ENCODE measurements at places on chromosomes 7 and 10.

GRCh38 chr7:151565541-151565940, 45.8 kb upstream of the RHEB start:
- DNase-seq = no peak

DNA sequence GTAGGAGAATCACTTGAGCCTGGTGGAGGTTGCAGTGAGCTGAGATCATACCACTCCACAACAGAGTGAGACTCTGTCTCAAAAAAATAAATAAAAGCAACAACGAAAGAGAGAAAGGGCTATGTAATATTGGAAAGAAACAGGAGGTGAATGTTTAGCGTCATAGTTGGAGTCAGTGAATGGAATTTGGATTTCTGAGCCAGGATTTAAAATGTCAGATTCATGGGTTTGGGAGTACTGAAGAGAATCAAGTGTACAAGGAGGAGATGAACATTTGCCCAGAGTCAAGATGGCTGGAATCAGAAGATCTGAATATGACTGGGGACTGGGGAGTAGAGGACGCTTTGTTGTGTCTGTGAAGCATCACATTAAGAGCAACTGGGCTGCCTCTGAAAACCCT, 366.4 kb downstream of the GALNT17 start:
- no peak for DNase-seq

DNA sequence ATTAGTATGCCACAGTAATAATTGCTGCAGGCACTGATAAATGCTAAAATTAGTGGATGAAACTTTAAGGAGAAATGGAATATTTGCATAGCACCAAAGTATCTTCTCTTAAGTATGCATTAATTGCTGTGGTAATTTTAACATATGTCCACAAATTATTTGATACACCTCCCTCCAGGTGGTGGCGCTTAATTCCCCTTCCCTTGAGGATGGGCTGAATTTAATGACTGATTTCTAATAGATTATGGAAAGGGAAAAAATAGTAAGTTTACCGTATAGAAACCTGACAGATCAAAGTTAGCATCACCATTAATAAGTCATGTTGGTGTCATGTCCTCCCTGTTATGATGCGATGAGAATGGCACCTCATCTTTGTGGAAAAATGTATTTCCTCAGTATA, 519.2 kb downstream of the TFEC start:
- no peak for DNase-seq

- DNase-seq = no peak
These were observed 229.8 kb upstream of the LRRN3 start for GRCh38 chr7:110861163-110861562.

DNA sequence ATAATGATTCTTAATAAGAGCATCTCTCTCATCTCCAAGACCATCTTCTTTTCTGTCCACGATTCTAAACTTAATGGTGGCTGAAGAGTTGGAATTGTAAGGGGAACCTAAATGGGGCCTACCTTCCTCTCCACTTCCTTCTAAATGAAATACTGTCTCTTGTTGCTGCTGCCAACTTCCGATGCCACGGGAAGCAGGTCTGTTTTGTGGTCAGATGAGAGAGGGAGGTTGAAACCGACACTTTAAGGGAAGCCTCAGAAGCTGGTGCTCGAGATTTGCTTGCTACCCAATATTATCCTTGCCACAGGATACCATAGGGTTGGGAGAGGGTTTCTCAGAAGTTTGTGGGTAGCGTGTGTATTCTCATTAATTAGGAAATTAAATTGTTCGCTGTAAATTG, 464.1 kb downstream of the SUGCT start:
- DNase-seq = no peak

GRCh38 chr7:139886206-139886605, 57.1 kb downstream of the TBXAS1 start:
- no peak for DNase-seq

DNA sequence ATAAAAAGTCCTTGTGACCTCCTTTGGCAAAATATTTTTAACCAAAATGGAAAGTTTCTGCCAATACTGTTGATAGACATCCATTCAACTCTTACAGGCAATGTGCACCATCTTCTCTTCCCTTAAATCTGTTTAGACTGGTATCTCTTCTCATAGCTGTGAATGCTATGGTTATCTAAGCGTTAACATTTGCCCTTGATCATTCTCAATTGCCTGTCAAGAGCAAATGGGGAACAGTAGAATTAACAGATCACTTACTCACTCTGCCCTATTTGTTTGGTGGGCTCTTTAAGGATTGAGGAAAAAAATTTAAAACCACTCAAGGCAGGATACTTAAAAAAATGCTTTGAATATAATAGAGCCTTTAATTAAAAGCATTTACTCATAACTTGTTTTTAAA, 808.4 kb downstream of the NXPH1 start:
- no peak for DNase-seq

- peak; percentile 66 for DNase-seq
These were observed 868 bp upstream of the PDCD4 start for GRCh38 chr10:110870823-110871297.

DNA sequence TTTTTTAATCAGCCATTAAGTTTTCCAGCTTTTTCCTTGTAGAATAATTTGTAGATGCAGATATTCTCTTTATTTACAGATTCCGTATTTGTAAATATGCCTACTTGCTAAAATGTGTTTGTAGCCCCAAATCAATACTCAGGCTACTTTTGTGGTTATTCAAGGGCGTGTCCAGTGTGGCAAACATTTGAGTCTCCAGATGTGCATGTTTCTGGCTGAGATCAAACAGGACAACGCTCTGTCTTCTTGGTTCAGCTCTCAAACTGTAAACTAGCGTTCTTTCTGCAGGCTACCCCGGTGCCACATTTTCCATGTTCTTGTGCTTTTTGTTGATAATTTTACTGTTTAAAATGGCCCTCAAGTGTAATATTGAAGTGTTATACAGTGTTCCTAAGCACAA, 16.2 kb upstream of the OR2A5 start:
- DNase-seq = no peak

- no peak for DNase-seq
These were observed 1080.6 kb upstream of the LRRN3 start for GRCh38 chr7:110010359-110010758.

DNA sequence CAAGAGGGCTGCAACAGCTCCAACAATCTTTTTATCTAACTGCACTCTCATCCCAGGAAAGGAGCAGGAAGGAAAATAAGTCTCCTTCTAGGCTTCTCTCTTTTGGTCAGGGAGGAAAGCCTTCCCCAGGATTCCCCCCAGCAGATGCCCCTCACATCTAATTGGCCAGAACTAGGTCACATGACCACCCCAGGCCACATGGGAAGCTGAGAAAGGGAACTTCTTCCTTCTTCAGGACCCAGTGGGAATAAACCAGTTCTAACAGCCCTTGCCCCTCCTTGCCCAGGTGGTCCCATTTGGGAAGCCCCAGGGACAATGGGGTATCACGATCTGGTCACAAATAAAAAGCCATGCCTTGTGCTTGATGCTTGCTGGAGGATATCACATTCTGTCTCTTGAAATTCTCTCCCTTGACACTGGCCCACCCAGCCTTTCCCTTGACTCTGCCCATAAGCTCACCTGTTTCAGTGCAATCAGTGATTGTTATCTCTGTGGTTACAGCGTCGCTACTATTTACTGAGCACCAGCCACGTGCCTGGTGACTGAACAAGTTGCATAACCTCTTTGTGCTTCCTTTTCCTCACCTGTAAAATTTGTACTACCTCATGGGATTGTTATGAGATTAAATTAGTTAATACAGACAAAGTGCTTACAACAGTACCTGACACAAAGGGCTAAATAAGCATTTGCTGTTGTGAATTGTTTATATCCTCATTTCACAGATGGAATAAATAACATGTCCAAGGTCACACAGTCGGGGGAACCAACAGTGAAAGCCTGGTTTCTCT, 9.0 kb upstream of the TACR2 start:
- DNase-seq = no peak

DNA sequence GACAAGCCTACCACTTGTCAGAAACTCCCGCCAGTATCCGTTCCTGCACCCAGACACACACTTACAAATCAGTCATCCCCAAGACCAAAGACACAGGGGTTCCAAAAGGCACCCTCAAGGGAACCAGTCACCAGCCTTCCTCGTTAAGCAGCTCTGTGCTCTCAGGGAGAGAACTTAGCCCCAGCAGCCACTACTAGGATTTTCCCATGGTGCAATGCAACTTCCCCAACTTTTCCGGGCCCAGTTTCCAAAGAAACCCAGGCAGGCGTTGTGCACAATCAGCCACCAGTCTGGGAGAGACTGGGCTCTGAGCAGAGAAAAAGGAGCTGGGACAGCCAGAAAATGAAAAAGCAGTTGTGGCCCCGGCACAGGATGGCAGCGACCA, 1.2 kb downstream of the DLG5 start:
- peak; percentile 16 for DNase-seq

DNA sequence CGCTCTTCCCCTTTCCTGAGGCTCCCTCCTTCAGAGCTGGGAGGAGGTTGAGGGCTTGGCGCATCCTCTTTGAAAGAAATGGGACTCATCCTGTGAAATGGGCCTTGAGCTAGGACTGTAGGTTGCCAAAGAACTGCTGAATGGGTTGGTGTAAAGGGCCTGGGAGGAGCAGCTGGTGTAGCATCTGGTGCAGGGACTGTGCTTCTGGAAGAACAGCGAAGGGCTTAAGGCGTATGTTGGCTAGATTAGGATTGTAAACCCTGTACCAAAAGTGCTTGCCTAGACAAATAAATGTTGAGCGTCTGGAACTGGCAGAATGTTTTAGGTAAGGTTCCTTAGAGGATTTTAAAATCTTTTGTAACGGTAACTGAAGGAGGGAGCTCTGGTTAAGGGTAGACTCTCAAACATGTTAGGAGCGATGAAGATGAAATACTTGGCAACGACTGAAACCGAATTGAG, 563 bp downstream of the STAM start:
- DNase-seq = peak; percentile 72

GRCh38 chr7:87833130-87833529, 43.0 kb downstream of the SLC25A40 start:
- DNase-seq = no peak

GRCh38 chr7:80675090-80675489, 36.6 kb downstream of the CD36 start:
- DNase-seq = no peak

DNA sequence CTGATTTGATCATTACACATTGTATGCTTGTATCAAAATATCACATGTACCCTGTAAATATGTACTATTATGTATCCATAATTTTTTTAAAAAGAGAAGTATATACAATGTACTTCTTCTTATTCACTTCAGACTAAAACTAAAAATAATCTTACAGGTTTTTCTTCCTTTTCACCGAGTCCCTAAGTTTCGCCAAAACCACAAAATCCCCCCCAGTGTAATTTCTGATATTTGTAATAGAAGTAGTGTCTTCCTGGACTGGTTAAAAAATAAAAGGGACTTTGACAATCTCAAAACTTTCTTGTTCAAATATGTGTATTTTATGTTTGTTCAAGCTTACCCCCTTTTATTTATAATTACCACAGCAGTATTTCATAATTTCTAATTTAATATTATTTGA, 23.9 kb downstream of the EPC1 start:
- DNase-seq = no peak

DNA sequence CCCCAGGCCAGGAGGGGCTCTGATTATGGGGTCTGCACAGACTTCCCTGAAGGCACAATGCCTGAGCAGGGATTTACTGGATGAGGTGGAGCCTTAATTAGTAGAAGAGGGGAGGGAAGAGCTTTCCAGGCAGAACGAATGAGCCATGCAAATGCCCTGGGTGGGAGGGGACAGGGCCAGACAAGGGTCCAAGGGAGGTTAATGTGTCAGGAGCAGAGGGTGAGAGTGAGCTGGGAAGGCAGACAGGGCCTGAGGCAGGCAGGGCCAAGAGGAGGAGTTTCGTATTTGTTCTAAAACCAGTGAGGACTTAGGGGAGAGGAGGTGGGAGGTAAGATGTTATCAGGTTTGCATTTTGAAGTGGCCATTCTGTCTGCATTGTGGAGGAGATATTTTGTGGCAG, 65.3 kb downstream of the NPY start:
- no peak for DNase-seq

GRCh38 chr10:84587789-84588188, 259.4 kb downstream of the CCSER2 start:
- DNase-seq = no peak

- no peak for DNase-seq
These were observed 11.7 kb downstream of the PRKAG2 start for GRCh38 chr7:151865070-151865670.

- DNase-seq = no peak
These were observed 113.9 kb downstream of the KIF20B start for GRCh38 chr10:89815049-89815853.

GRCh38 chr7:156640257-156640948, at the start of gene RNF32:
Gene RNF32, plus strand, starts transcription at chr7:156640774. Its CDS starts 3,104 bp downstream, at chr7:156643878.
- peak; percentile 85 for DNase-seq

- no peak for DNase-seq
These were observed 46.2 kb downstream of the SEM1 start for GRCh38 chr7:96663457-96663856.

DNA sequence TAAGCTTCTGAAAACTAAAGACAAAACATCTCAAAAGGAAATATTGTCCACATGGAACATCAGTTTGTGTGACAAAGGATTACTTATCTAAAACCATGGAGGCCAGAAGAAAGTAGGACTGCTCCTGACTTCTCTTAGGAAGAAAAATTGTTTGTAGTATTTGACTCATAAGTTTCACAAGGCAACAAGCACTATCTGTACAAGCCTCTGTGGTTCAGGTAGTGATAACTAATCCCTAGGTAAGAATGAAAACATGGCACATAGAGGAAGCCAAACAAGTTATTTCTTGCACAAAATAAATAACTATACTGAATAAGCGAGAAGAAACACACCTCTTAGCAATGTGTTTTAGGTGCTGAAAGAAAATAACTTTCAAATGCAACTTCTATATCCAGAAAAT, 30.3 kb downstream of the TFPI2 start:
- DNase-seq = no peak

GRCh38 chr7:4683884-4684565, 1.9 kb downstream of the FOXK1 start:
- no peak for DNase-seq

DNA sequence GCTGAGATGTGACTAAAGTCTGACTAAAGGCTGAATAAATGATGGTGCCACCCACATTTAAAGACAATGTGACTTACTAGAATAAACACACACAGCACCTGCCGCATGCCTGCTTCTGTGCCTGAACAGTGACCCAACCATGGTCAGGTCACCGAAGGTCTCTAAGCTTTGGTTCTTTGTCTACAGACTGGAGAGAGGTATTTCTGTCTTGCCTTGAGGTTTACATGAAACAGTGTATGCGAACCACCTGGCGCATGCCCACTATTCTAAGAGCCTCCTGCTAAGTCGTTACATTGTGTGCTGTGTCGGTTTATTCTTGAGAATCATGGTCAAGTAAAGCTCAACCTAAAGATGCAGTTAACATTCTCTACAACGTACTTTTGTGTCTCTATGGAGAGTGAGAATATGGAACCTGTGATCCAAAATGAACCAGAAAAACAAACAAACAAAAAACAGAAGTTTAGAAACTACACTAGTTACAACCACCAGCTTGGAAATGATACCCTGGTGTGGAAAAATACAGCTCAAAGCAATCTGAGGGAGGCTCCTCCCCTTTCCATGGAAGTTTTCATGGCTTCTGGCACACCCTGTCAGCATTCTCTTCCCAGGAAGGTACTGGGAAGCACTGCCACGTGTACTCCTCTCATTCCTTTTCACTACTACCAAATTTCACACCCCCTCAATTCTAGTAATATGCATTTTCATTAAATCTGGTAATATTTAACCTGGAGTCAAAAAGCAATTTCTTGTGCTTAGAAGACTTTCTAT, 40.0 kb downstream of the VOPP1 start:
- DNase-seq = no peak

Measured in skin of body (tissue), 3 donors.